ENCODE measurements at places on chromosomes 6 and 20. TPM values are rescaled to one million over a fixed set of nuclear protein-coding genes. Genes with fewer than 3 reads are reported as not detected.

Gene LIN28B
- not detected for total RNA-seq

DNA sequence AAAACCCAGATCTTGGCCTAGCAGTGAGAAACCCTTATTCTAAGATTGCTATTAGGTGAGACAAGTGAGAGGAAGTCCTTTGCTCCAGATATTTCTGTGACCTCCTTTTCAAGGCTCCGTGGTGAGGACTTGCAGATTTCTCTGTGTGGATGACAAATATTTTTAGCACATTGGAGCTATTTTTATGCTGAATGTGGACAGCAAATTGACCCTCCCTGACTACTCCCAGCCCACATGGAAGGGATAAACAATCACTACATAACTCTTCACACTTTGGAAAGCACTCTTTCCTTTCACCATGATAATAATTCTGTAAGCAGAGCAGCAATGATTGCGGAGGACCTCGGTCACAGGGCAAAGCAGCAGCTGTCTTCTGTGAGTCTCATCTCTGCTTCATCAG is 88.0 kb upstream of the ADGRF1 start:
- no peak for DNase-seq

Gene SLC22A2
- total RNA-seq = not detected

Gene LTA
- total RNA-seq = not detected

GRCh38 chr6:13307508-13307995 is 20.8 kb downstream of the TBC1D7 start:
- DNase-seq = peak; percentile 72

Gene GDAP1L1
- total RNA-seq = not detected

Gene LRFN2
- total RNA-seq = not detected

GRCh38 chr6:125596020-125596419 is 153.4 kb upstream of the HEY2 start:
- DNase-seq = peak; percentile 35

DNA sequence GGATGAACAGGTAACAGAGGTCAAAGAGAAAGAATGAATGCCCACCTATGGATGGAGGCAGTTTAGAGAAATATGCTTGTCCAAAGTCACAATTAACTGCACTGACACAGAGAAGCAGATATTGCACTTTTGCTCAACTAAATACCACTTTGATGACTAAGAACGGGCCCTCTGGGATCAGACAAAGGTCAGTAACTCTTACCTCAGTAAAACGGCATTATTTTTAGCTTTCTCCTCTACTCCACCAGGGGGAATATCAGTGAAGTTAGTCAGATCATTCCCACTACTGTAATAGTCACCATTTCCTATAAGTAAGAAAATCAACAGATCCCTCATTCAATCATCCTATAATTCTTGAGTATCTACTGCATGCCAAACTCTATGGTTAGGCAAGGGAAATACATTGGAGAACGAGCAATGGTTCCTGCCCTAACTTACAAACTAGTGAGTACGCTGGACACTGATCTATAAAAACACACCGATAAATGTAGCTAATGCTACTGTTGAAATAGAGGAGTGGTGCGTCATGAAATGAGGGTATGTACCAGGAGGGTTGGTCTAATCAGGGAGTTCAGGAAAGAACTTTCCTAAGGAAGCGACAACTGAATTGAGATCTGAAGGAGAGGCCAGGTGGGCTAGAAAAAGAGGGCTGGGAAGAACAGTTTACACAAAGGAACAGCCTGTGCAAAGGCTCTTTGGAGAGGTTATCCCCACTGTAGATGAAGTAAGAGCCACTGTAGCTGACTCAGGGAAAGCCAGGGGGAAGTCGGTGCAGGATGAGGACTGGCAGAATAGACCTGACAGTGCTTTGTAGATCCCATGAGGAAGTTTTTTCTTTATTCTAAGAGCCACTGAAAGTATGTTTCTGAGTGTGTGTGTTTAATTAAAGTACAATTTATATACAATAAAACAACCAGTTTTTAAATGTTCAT is 9.2 kb downstream of the ECI2 start:
- peak; percentile 76 for DNase-seq

- no peak for DNase-seq
These were observed 463.6 kb upstream of the GJE1 start for GRCh38 chr6:141669141-141669540.

GRCh38 chr6:124373386-124373785 is 569.7 kb downstream of the NKAIN2 start:
- DNase-seq = no peak

DNA sequence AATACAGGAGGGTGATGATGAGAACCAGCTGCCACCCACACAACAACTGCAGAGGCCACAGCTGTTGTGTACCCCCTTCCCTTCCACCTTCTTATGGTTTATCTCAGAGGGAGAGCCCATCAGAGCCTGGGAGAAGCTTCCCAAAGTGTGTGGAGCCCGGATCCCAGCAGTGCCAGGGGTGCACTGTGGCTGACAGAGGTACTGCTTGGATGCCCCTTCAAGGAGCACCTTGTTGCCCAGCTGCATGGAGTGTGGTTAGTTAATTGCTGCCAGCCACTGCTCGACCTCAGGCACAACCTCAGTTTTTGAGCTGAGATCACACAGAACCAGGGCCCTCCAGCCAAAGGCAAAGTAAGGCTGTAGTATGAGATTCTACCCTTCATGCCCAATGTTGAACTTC is 13.0 kb downstream of the PI3 start:
- DNase-seq = no peak

- no peak for DNase-seq
These were observed 201.0 kb upstream of the STXBP5 start for GRCh38 chr6:147003186-147003585.

Gene ASCC3
- total RNA-seq = 64.6 TPM

DNA sequence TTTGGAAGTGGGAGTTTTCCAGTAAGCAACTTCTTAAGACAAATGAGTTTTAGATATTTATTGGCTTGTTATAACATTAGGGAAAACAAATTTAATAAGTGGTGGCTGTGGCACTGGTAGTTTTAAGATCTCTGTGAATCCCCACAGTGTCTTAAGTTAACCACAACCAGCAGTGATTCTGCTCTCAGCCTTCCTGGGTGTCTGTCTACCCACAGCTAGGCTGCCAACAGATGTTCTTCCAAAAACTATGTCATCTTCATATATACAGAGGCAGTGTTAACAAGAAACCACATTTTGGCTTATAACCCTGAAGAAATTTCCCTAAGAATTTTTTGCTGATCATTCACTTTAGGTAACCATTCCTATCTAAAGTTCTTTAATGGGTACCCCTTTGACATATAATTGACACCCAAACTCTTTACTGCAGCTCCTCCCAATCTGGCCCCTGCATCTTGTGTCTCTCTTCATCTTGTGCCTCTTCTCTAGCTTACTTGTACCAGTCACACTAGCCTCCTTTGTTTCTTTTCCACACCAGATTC is 52.7 kb downstream of the TOP1 start:
- DNase-seq = no peak

DNA sequence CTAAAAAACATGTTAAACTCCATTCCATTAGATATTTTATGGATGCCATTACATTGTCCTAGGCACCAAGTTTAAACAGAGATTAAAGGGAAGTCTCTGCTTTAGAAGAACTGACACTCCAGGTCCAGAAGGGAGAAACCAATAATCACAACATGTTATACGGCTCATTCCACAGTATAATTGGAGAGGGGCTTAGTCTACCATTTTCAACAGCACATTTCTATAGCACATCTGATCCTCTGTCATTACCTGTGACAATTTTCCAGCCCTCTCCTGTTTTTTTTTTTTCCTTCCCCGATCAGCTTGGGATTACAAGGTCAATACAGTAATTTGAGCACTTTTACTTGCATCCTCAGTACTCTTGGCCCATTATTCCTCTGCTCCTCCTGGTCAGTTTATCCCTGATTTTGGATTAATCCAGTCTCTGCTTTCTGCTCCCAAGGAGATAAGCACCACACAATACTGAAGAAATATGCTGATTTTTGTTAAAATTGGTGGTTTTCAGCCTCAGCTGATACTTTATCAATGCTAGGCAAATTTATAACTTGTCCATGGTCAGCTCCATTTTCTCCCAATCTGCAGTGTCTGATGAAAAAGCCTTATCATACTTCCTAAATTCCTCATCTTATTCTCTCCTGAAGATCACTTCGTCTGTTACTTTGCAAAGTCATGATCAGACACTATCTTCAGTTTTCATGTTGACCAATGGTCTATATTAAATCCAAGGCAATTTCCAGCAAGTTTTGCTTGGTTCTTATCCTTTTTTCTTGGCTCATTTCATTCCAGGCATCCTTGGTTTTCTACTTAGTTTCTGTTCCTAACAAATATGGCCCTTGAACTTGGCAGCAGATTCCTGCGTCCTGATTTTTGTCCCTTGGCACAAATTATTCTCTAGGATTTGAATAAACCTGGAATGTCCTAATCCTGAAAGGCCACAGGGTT is 30.8 kb upstream of the SYNCRIP start:
- DNase-seq = no peak

DNA sequence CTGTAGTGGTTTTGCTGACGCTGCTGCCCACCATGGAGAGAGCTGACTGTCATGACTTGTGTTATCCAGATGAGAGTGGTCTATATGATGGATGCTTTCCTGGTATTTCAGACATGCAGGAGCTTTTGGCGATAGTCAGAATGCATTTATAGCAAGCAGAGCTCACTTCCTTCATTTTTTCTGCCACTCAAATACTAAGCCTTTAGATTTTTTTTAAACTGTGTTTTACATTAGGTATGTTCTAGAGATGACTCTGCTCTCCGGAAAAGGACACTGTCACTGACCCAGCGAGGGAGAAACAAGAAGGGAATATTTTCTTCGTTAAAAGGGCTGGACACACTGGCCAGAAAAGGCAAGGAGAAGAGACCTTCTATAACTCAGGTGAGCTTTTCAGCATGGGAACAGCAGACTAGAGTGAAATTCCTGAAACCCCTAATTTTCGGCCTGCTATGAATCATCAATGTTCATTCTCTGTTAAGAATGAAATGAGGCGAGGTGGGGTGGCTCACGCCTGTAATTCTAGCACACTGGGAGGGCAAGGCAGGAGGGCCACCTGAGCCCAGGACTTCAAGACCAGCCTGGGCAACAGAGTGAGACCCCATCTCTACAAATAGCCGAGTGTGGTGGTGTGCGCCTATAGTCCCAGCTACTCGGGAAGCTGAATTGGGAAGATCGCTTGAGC is 98.6 kb upstream of the CLDN20 start:
- DNase-seq = no peak

DNA sequence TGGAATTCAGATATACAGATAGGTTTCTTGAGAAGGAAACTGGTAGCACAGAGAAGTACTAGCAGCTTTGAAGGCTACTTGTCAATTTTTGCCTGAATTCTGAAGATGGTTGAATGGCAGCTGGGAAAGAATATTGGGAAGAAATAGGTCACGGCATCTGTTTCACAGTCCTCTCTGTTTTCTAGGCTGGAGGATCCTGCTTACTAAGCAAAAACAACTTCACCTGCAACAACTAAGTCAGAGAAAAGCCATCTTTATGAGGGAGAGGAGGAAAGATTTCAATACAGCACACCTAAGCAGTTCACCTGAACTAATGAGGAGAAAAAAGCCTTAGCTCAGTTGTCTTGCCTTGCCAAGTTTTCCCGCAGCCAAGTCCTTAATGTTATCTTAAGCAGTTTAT is 975.5 kb upstream of the EPHA7 start:
- DNase-seq = no peak

Gene MUC21
- total RNA-seq = not detected

Gene ADGRB3
- not detected for total RNA-seq

- DNase-seq = no peak
These were observed 576.4 kb downstream of the LMBRD1 start for GRCh38 chr6:69220375-69220774.

GRCh38 chr6:63882208-63882607 is 246.6 kb downstream of the PHF3 start:
- DNase-seq = no peak

Gene ENPP5
- total RNA-seq = 1.4 TPM

Gene PPP1R18
- 119 TPM for total RNA-seq

GRCh38 chr6:34029489-34030280 is 116.2 kb downstream of the GRM4 start:
- DNase-seq = no peak

Gene ULBP3
- 7.0 TPM for total RNA-seq

- DNase-seq = no peak
These were observed 33.5 kb downstream of the EIF2S2 start for GRCh38 chr20:34078540-34078939.

Gene FNDC11
- total RNA-seq = 0.78 TPM

Gene INSM1
- total RNA-seq = not detected

Gene CASS4
- total RNA-seq = not detected

- DNase-seq = peak; percentile 38
These were observed 65.9 kb downstream of the FAM184A start for GRCh38 chr6:119012521-119012920.

- no peak for DNase-seq
These were observed 291.5 kb upstream of the SULF2 start for GRCh38 chr20:48076747-48077146.

DNA sequence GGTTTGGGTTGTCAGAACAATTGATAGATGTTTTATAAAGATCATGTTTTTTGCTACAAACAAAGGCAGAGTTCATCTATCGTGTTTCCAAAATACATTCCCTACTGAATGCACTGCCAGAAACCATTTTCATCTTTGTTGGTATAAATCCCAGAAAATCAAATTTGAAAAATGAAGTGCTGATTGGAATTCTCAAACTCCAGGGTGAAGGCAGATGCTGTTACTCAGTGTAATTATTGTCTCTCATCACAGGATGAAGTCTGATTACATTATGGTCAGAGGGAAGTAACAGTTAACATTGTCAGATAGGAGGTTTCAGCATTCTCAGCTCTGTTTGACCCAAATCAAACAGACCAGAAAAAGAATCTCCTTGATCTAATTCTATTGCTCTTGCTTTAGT is 198.4 kb upstream of the KCNK16 start:
- no peak for DNase-seq

GRCh38 chr6:47915017-47915416 is 133.2 kb downstream of the OPN5 start:
- no peak for DNase-seq

DNA sequence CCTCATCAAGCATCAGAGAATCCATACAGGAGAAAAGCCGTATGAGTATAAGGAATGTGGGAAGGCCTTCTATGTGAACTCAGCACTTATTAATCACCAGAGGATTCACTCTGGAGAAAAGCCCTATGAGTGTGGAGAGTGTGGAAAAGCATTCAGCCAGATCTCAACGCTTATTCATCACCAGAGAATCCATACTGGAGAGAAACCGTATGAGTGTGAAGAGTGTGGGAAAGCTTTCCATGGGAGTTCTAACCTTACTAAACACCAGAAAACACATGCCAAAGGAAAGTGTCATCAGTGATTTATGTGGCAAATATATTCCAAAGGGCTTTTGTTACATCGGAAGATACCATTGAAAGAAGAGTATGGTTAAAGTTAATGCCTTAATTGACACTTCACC is 25.4 kb downstream of the ZKSCAN8 start:
- peak; percentile 96 for DNase-seq

Gene GSTA1
- total RNA-seq = not detected

Measured in foreskin keratinocyte (primary cell).